Activated CD4-positive, alpha-beta T cell treated with anti-CD3 and anti-CD28 coated beads, Interleukin-2, Interleukin-6, amounts not matched to agents 100 ng/mL and 50 ng/mL, durations not matched to agents 16 hours and 8 hours (primary cell): ENCODE measurements at places on chromosomes 2 and 18.

GRCh38 chr2:67374481-67374880 lies 22.7 kb upstream of the ETAA1 start:
- DNase-seq: no peak

DNA sequence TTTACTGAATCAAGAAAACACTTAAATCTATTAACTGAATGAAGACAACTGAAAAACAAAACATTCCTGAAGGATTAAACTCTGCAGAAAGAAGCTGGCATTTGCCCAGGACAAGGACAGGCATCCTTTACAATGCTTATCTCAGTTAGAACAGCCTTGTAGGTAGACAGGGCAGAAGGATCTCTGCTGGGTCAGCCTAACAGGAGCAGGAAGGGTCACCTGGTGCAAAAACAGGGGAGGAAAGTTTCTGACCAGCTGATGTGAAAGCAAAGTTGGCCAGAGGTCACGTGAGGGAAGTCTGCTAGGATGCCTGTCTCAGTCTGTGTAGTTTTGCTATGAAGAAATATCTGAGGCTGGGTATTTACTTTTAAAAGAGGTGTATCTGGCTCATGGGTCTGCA lies 348.6 kb downstream of the ANAPC1 start:
- no peak for DNase-seq

- peak; percentile 8 for DNase-seq
These were observed 132.9 kb downstream of the SOCS6 start for GRCh38 chr18:70421471-70422390.

- no peak for DNase-seq
These were observed 80.2 kb upstream of the BCL11A start for GRCh38 chr2:60633615-60634014.

DNA sequence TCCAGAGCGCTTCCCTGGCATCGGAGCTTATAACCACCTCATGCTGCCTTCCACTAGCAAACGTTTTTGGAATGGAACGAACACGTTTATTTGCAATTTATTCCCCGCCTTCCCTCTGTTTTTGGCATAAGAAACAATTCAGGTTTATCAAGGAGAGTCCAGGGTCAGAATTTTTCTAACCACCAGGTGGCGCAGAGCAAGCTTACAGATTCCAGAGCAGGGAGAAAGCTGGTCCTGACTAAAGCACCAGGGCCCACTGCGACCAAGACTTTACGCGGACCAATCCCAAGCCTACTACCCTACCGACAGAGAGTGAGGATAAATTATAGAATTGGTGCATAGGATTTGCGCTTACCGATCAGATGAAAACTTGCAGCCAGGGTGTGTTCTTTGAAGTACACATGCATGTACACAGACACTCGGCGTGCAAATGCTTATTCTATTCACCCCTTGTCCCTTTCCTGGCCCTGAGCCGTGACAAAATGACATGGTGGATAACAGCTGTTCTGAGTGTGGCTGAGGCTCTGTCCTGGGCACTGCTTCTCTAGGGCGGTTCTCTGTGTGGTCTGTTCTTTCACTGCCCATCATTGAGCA lies 34.7 kb downstream of the NAPG start:
- DNase-seq: peak; percentile 68

GRCh38 chr2:191451116-191451515 lies 205.9 kb downstream of the MYO1B start:
- no peak for DNase-seq

- DNase-seq: no peak
These were observed 49.6 kb downstream of the ZEB2 start for GRCh38 chr2:144470334-144470733.

GRCh38 chr2:37059841-37060240 lies 24.3 kb downstream of the HEATR5B start:
- no peak for DNase-seq

GRCh38 chr2:68948710-68949109 lies 4.0 kb downstream of the GKN2 start:
- no peak for DNase-seq

DNA sequence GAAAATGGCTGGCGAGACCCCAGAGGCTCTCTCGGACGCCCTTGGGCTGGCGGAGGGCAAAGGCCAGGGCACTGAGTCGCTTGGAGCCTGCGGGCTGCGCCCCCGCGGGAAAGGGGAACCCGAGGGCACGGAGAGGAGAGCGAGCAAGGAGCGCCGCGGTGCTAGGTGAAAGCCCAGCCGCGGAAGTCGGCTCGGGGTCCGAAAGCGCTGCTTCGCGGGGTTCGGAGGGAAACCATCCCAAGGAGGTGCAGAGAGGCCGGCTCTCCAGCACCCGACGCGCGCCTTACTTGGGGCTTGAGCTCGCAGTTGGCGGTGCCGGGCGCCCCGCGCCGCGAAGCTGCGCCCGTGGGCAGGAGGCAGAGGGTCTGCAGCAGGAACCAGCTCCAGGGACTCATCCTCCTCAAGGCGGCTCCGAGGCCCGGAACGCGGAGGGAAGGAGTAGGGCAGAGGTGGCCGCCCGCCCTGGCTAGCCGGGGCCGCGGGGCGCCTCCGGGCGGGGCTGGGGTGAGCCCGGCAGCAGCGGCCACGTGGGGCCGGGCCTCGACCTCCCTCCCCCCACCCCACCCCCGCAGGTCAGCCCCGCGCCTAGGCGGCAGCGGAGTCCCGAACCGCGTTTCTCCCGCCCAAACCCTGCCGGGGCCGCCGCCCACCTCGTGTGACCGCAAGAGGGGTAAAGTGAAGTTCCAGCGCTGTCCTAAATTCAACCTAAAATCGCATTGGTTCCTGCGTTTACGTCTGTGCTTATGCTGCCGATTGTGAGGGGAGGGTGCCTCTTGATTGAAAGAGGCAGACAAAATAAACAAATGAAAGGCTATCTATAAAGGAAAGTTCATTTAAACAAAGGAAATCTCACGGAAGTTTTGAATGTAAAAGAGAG lies at the start of gene TRABD2A:
Gene TRABD2A, minus strand, starts transcription at position 440 of the 877 bp plus-strand sequence. Its CDS starts 45 bp downstream, at position 395.
- peak; percentile 66 for DNase-seq

GRCh38 chr2:172970660-172971059 lies 105.0 kb upstream of the MAP3K20 start:
- DNase-seq: peak; percentile 42

DNA sequence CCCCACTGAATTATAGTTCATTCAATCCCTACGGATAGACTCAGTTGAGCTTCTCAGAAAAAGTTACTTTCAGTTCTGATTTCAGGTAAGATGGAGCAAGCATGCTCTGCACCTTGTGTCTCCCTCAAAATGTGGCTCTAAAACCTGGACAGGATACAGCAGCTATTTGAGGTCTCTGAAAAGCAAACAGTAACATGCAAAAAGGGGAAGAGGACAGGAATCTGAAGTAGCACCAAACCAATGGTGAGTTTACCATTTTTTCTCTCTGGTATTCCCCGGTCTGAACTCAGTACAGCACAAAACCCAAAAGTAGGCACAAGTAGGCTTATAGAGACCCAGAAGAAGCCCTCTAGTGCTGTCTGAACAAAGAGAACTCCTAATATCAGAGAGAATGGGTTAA lies 34.1 kb downstream of the LANCL1 start:
- no peak for DNase-seq

GRCh38 chr18:25425024-25425423 lies 73.1 kb upstream of the ZNF521 start:
- no peak for DNase-seq

- no peak for DNase-seq
These were observed 184.6 kb downstream of the ZFP36L2 start for GRCh38 chr2:43041661-43042360.

GRCh38 chr2:159921752-159922404 lies 123.9 kb upstream of the CD302 start:
- peak; percentile 86 for DNase-seq

DNA sequence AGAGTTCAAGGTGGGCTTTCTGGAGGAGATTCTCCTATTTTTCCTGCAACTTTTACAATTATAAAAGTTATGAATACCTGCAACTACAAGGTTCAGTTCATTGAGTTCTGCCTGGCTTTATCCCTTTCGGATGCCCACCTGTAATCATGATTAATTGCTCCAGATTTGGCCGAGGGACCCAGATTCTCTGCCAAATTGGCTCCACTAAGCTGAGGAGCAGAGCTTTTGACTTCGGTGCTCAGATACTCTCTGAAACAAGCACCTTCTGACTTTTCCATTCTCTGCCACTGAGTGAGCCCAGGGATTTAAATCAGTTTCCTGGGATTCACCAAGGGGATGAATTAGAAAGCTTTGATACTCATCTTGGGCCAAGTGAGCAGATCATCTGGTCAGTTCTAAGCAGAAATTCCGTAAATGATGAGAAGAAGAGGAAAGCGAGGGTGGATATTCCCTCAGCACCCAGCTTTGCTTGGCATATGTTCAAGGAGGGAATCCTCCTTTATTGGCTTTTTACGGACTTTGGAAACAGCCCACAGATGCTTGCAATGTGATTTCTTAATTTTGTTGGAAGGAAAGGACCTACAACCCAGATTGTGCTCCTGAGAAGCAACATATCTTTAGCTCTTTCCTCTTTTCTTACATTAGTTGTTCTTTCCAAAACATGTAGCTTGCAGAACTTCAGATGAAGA lies 179.2 kb downstream of the SETBP1 start:
- DNase-seq: no peak
